ENCODE measurements at places on chromosomes 2 and 18.
A peak's percentile ranks its signal among the peaks of the same experiment; 100 is the strongest.

- no peak for DNase-seq
Observed at GRCh38 chr18:22841840-22842239, 91.3 kb upstream of the RBBP8 start.

DNA sequence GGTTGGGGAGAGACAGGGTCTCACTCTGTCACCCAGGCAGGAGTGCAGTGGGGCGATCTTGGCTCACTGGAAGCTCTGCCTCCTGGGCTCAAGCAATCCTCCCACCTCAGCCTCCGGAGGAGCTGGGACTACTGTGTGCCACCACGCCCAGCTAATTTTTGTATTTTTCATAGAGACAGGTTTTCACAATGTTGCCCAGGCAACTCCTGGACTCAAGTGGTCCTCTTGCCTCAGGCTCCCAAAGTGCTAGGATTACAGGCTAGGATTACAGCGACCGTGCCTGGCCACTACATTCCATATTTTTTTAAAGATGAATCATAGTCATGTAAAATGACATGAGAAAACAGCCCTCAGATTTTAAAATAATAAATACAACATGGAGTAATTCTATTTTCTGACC, 32.3 kb downstream of the CWC22 start:
- no peak for DNase-seq

GRCh38 chr2:1656961-1657841, 87.1 kb downstream of the PXDN start:
- DNase-seq = no peak

DNA sequence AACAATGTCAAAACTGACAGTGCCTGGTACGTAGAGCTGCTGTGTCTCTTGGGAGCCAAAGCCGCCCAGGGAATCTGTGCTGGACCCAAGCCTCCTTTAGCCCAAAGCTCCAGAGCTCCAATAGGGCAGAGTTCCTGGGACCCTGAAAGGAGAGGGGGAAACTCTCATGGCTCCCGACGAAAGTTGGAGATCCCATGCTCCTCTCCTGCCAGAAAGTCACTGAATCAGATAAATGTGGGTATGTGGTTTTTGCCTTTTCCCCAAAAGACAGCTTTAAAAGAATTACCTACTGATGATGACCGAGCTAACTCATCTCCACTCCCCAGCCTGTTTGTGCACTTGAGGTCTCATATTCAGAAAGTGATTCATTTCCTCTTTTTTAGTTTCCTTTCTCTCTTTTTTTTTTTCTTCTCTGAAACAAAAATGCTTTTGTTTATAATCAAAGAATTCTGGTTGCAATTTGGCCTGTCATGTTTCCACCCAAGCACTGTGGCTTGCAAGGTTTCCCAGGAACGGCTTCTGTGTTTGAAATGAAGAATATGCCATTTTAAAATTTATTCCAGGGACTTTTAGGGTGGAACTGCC, 14.1 kb upstream of the PMAIP1 start:
- DNase-seq = peak; percentile 51

- no peak for DNase-seq
Observed at GRCh38 chr2:42103829-42104228, 56.0 kb downstream of the PKDCC start.

DNA sequence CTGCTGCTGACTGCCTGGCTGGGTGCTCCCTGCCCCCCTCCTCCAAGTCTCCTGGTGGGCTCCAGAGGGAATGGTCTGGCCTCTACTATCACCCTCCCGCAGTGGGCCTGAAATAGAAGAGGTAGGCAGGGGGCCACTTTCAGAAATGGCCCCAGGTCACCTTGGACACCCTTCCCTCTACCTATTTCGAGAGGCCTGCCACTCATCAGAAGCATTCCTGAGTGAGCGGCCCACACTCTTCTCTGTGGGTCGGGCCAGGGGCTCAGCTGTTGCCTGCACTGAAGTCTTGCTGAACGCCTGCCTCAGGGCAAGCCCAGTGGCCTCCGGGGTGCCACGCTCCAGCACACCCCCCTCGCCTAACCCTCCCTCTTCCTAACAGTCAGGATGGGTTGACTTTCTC, 124.9 kb downstream of the TNS1 start:
- DNase-seq = no peak

- no peak for DNase-seq
Observed at GRCh38 chr18:57782049-57782448, 21.1 kb downstream of the ATP8B1 start.

DNA sequence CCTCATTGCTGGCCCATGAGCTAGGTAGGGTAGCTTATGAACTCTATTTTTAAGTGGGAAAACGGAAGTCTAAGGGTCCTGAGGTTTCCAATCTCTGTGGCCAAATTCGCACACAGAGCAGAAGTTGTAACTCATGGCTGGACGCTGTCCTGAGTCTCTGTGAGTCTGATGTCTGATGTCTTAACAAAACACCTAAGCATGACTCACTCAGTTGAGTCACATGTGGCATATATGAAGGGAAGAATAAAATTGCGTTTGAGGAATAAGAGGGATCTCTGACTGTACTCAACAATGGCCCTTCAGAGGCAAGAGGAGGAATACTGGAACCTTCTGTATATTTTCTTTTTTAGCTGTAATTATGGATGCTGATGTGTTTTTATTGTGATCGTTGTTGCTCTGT, 569.7 kb downstream of the RIT2 start:
- no peak for DNase-seq

DNA sequence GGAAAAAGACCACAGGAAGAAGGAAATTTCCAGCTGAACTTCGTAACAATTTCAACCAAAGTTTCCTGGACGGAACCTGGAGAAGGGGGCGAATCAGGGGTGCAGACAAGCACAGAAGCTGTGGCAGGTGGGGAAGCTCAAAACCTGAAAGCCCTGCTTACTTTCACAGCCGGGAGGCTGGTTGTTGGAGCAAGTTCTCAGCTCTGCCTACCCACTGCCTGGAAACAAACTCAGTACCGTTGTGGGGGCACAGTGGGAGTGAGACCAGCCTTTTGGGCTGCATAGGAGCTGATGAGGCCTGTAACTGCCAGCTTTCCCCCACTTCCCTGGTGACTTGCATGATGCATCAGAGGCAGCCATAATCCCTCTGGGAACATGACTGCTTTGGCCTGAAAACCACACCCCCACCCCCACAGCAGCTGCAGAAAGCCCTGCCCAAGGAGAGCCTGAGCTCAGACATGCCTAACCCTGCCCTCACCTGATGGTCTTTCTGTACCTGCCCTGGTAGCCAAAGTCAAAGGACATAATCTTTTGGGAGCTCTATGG, 207.0 kb upstream of the VWC2L start:
- no peak for DNase-seq

DNA sequence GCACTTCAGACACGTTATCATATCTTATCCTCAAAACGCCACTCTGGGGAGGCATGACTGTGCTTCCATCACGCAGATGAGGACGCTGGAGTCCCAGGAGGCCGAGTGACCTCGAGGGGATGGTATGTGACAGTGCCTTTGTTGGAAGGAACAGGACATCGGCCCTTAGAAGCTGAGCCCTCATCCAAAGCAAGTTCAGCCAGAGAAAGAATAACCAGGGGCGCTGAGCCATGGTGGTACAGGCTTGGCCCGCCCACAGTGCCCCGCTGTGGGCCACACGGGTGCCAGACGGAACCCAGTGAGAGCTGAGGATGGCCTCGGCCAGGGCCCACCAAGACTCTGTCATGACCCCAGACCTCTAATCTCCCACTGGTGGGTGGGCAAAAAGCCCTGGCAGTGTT, 31.3 kb downstream of the HS1BP3 start:
- no peak for DNase-seq

DNA sequence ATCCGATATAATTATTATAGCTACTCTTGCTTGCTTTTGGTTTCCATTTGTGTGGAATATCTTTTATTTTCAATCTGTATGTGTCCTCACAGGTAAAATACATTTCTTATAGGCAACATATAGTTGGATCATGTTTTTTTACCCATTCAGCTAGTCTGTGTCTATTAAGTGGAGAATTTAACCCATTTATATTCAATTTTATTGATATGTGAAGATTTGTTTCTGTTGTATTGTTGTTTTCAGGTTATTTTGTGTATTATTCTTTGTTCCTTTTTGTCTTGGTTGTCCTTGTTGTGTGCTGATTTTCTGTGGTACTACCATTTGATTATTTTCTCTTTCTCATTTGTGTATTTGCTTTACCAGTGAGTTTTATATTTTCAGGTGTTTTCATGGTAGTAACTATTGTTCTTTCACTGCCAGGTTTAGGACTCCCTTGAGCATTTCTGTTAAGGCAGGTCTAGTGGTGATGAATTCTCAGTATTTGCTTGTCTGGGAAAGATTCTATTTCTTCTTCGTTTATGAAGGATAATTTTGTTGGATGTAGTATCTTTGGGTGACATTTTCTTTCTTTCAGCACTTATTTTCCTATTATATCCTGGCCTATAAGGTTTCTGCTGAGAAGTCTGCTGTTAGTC, 95.4 kb downstream of the ANKRD12 start:
- no peak for DNase-seq

DNA sequence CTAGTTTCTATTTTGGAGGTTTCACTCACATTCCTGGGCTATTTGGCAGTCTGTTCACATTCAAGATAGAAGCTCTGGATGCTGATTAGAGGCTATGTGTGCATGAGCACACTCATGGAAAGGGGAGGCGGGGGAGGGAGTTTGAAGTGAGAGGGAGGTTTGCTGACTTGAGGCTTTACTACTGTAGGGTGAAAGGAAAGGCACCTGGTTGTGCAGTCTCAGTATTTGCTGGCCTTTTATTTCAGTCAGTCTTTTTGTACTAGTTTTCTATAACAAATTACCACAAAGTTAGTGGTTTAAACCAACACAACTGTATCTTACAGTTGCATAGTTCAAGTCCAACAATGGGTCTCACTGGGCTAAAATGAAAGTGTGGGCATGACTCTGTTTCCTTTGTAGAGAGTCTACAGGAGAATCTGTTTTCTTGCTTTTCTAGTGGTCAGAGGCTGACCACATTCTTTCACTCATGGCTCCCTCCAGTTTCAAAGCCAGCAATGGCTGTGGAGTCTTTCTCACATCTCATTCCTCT, 47.7 kb upstream of the NR4A2 start:
- DNase-seq = no peak

DNA sequence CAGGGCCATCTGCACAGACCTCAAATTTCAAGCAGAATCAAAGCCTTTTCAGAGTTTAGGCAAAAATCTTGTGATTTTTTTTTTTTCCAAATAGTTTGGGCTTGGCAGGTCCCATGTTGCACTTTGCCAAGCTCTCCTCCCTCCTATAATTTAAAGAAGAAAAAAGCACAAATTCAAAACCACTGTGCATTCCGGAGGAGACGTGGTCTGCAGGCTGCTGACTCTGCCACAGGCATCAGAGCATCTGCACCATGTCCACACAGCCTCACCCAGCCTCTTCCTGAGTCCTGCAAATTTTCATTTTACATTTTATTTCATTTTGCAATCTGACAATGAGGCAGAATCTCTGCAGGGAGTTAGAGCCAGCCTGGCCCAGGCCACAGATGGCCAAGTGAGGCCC, 15.7 kb upstream of the GPC1 start:
- no peak for DNase-seq

- DNase-seq = peak; percentile 45
Observed at GRCh38 chr2:127003070-127003800, 103.7 kb downstream of the BIN1 start.

DNA sequence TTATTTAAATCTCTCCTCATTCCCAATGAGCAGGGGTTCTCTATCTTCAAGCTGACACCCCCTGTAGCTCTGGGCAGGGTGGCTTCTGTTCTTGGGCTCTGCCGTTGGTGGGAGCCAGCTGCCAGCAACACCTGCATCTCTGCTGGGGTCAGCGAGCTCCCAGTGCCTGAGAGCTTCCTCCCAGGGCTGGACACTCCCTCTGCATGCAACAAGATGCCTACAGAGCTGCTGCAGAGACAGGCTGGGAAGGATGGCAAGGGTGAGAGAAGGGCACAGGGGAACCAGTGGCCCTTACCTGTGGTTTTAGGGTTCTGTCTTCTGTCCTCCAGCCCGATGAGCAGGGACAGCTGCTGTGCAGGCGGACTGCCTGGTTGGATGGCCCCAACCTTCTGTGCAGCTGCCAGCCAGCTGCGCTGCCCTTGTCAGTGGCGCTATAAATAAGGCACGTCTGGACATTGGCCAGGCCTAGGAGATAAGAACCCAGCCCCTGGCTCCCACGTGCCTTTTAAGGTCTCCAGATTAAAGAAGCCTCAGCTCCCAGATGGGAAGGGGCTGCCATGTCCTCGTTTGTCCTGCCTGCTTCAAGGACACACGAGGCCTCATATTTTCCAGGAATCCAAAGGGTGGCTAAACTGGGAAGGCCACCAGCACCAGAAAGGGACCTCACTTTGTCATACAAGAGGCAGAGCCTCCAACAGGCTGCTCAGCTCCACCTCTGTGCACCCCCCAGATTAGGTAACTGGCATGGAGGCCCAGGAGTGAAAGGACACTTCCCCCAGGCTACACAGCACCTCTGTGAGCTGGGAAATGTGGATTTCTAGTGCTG, 39.5 kb upstream of the FHL2 start:
- peak; percentile 68 for DNase-seq

- no peak for DNase-seq
Observed at GRCh38 chr18:8657050-8657820, 48.0 kb downstream of the RAB12 start.

- peak; percentile 27 for DNase-seq
Observed at GRCh38 chr18:59067873-59068272, 71.8 kb upstream of the SEC11C start.

DNA sequence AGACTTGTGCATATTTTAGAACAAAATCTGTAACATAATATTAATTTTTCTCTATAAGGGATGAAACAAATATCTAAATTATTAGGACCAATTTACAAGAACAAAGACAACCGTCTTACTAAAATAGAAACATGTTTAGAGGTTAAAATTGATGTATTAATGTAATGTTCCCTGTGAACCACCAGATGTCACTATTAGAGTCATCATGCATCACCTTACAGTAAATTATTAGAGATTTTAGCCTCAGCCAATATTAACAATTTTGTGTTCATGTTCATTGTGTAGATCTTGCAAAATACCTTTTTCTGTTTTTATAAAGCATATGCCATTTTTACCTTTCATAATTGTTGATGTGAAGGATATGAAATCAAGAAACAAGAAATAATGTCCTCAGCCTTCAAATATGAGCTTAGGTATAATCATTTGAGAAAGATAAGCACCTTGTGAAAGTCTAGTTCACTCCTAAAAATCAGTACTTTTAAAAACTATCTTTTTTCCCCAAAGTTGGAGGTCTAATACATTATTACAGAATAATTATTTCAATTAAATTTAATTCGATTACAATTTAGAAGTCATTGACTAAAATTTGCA, 344.3 kb upstream of the KCNH7 start:
- peak; percentile 42 for DNase-seq

DNA sequence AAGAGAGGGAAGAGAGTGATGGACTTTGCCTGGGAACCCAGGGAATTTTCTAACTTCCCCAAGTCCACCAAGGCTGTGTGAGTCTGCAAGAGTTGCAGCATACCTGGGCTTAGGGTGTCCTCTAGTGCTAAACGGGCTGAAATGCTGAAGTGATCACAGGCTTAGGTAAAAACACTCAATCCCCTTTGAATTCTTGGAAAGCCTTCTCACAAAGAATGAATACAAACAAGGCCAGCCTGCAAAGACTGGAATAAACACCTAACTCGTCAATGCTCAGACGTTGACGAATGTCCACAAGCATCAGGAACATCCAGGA, 30.0 kb upstream of the BMP10 start:
- DNase-seq = peak; percentile 48

Measured in hematopoietic multipotent progenitor cell treated with erythropoietin and hydrocortisone succinate and interleukin-3 and kit ligand, for 6 days (in vitro differentiated cells).